ENCODE measurements at places on chromosomes 16 and 17.
A peak's percentile ranks its signal among the peaks of the same experiment; 100 is the strongest.

- DNase-seq: no peak
Observed at GRCh38 chr16:55900616-55901393, 25.6 kb upstream of the CES5A start.

- DNase-seq: peak; percentile 49
Observed at GRCh38 chr16:85056211-85056748, 28.7 kb downstream of the KIAA0513 start.

- DNase-seq: no peak
Observed at GRCh38 chr16:65663774-65664173, 541.9 kb upstream of the CDH11 start.

- no peak for DNase-seq
Observed at GRCh38 chr16:4780235-4780634, 7.9 kb downstream of the SEPTIN12 start.

- no peak for DNase-seq
Observed at GRCh38 chr17:21127509-21128077, 829 bp downstream of the DHRS7B start.

DNA sequence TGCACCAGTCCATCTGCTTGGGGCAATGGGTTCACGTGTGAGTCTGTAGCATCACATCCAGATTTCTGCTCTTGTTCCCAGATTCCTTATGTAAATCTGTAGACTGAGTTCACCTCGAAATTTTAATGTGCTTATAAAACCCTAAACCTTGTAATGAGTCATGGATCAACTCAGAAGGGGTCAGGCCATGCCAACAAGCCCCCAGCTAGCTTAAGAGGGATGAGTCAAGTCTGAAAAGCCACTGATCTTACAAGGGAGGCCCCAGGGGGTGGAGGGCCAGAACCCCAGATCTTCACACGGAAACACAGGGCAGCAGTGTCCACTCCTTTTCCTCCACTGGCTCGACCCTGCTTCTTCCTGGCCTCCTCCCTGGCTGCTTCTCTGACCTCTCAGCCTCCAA is 399.1 kb upstream of the CDH5 start:
- no peak for DNase-seq

DNA sequence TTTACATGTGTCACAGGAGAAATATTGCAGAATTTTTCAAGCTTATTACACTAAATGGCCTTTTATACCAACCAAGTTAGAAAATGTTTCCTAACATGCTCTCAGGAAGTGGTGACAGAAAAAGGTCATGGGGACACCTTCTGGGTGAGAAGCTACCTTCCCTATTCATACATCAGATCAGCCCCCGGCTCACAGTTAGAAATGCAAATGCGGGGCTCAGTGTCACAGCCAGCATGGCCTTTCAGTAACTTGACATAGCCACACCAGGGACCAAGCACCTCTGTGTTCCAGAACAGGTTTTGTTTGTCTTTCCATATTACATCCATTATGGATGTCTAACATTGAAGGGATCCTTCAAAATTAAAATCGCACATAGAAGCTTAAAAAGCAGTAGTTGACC is 59.5 kb downstream of the CHD9NB start:
- DNase-seq: no peak

- DNase-seq: no peak
Observed at GRCh38 chr16:10090816-10091215, 91.4 kb downstream of the GRIN2A start.

- DNase-seq: no peak
Observed at GRCh38 chr17:6491071-6491700, 46.9 kb downstream of the PIMREG start.

- no peak for DNase-seq
Observed at GRCh38 chr17:31486351-31487062, 95.0 kb downstream of the RAB11FIP4 start.

- peak; percentile 92 for DNase-seq
Observed at GRCh38 chr17:8176197-8176940, at the start of gene TMEM107. TSS of gene TMEM107 (minus strand) at chr17:8176380. CDS start at chr17:8176286, 94 bp downstream.

DNA sequence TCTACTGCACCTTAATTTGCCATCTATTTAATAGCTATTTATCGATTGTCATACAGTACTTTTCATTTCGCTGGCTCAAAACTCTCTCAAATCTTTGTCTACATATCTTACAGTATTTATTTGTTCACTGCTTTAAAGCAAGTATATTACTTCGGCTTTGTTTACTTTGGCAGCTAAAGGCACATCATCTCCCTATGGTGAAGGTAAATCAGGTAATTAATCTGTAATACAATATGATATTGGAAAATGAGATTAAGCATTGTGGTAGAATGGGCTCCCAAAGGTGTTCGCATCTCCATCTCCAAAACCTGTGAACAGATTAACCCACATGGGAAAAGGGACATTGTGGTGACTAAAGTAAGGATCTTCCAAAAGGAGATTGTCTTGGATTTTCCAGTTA is 6.5 kb downstream of the TMEM170A start:
- DNase-seq: no peak

DNA sequence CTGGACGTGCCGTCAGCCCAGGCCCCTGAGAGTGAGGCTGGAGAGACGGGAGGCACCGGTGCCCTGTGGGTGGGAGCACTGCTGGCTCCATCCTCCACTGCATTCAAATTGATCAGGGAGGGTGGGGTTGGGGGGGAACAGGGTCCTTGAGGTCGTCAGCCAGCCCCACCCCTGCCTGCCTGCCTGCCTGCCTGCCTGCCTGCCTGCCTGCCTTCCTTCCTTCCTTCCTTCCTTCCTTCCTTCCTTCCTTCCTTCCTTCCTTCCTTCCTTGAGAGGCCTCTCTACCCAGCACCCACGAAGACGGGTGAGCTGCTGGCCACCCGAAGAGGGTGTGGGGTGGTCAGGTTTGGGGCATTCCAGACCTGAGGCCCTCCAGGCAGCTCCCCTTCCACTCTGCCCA is 16.0 kb downstream of the BAHCC1 start:
- DNase-seq: no peak

DNA sequence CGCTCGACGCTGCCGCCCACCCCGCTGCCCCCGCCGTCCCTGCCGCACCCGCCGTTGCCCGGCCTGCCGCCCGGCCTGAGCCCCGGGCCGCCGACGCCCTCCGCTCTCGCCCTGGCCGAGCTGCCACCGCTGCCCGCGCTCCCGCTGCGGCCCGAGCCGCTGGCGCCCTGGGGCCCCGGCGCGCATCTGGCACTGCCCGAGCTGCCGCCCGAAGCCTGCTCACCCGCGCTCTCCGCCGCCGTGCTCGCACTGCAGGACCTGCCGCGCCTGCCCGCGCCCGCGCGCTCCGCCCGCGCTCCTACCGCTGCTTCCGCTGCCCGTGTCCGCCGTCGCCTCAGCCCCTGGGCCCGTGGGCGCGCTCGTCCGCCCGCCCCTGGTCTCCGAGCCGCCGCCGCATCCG is 8.4 kb upstream of the CLDN9 start:
- no peak for DNase-seq

DNA sequence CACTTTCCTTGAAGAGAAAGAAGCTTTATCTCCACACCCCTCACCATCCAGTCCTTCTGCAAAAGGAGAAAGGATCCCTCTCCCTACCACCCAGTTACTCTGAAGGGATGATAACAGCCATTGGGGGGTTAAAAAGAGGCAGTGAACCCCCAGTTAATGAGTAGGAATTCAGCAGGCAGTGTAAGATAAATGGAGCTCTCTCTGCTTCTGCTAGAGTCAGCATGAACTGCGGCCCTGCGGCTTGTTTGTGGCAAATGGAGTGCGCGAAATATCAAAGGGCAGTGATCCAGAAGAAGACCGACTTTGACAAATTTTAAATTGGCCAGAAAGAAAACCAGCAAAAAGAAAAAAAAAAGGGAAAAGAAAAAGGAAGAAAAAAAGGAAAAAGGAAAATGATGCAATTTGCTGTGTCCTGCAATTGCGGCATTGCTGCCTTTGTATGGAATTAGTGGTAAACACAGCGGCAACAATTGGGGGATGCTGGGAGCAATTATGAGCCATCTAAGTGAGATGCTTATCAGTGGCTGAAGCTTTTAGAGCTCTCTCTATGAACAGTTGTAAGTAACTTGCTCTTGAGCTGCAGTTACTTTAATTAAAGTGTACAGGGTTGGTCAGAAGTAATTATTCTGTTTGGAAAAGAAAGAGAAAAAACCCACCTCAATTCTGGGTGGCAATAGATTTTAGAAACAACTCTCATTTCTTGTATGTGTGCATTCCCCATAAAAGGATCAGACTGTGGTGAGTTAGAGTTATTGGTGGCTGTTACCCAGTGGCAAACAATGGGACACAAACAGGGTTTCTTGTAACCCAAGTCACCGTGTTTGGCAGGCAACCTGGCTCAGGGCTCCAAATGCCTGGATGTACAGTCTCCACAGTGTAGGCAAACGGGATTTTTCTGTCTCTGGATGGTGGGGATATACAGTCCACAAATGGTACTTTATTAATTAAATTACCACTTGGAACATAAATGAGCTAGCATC is 161.3 kb downstream of the AATF start:
- DNase-seq: no peak

DNA sequence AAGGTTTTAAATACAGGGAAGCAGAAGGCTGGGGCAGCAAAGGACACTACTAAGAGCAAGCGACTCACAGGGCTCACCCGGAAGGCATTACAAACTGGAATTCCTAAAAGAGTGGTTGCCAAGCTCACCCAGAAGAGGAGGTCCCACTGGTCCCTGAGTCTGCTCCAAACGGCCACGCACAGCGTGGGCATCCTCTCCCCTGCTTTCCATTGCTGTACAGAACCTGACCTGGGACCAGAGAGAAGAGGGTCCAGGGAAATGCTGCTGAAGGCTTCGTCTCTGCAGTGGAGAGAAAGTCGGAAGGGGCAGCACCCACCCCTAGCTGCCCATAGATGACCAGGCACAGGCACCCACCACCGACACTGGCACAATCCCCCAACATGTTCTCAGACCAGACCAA is 67.2 kb downstream of the ADCY9 start:
- no peak for DNase-seq

DNA sequence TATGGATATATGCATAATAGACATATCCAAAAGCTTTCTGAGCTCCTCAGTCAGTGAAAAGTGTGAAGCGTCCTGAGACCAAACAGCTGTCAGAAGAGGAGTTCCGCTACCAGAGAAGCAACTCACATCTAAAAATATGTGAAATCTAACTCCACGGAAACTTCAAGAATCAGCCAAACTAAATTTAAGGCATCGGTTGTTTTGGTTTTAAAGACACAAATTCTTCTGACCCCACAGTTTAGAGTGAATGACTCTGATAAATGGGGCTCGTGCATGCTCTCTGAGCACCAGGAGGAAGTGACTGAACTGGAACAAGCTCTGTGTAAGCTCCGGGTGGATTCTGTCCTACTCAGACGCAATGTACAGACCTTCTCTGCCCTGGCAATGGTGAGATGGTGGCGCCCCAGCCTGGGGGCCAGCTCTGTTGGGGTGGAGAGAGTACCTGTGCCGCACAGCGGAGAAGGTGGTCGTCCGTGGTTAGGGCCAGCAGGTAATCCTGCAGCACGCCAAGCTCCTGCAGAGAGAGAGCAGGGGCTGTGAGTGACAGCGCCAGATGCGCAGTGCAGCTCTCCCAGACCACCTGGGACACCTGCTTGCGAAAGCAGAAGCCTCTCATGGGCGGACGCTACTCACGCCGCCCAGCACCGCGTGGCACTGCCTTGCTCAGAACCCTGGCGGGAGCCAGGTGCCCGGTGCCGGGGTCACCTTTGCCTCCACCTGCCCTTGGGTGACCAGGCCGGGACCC is 44.4 kb upstream of the ATP2A3 start:
- no peak for DNase-seq

- no peak for DNase-seq
Observed at GRCh38 chr16:73015612-73016487, 32.1 kb downstream of the ZFHX3 start.

- DNase-seq: peak; percentile 61
Observed at GRCh38 chr16:57795431-57795878, 6.8 kb downstream of the KIFC3 start.

GRCh38 chr17:67718325-67718941 is 697 bp downstream of the NOL11 start:
- DNase-seq: no peak

GRCh38 chr17:76191896-76192295 is 48.4 kb downstream of the RNF157 start:
- no peak for DNase-seq

- DNase-seq: no peak
Observed at GRCh38 chr16:53711390-53711789, 7.4 kb downstream of the FTO start.

GRCh38 chr16:17224879-17225281 is 245.9 kb downstream of the XYLT1 start:
- DNase-seq: no peak

- peak; percentile 89 for DNase-seq
Observed at GRCh38 chr17:42895185-42895555, 5.4 kb upstream of the G6PC1 start.

GRCh38 chr16:57377080-57377841 is 5.0 kb downstream of the CX3CL1 start:
- DNase-seq: no peak

DNA sequence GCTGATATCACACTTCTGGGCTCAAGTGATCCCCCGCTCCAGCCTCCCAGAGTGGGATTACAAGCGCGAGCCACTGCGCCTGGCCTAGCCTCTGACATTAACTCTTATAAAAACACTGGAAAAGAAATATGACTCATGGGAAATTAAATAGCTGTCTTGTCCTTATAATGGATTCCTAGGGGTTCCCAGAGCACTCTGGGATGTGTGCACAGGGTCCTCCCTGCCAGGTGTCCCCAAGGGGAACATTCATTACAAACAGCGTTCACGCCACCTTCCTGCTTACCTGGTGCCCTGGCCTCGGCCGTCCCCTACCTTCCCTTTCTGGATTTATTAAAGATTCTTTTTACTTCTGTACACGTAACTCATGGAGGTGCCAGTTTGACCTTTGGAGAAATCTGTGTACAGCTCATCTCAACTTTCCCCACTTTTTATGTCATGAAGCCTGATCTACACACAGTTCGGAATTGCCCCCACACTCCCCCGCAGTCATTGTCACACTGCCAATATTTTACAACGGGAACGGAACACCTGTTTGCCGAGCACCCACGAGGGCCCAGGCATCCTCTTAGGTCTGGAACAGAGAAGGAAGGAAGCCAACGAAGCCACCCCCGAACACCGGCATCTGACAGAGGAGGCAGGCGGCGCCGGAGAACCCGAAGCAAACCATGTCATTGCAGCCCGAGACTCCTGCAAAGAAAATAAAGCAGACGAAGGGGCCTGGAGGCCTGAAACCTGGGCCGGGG is 39.7 kb upstream of the MEAK7 start:
- no peak for DNase-seq

GRCh38 chr16:65121870-65122723 is at the start of gene CDH11:
TSS of gene CDH11 (minus strand) at chr16:65122063. CDS start at chr16:65004869, 117,194 bp downstream.
- peak; percentile 96 for DNase-seq

- no peak for DNase-seq
Observed at GRCh38 chr16:31875928-31876547, 2.4 kb downstream of the ZNF267 start.

GRCh38 chr17:16573466-16573865 is 4.5 kb upstream of the ZNF287 start:
- no peak for DNase-seq

DNA sequence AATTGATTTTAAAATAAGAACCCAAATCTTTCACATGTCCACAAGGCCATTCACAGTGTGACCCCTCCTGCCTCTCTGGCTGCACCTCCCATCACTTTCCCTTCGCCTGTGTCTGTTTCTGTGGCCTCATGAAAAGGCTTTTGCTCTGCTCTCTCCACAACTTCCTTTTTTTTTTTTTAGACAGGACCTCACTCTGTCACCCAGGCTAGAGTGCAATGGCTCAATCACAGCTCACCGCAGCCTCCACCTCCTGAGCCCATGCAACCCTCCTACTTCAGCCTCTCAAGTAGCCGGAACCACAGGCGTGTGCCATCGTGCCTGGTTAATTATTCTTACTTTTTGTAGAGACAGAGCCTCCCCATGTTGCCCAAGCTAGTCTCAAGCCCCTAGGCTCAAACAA is 197.1 kb downstream of the ABCC12 start:
- no peak for DNase-seq

GRCh38 chr17:12302711-12303110 is 282.0 kb downstream of the MAP2K4 start:
- no peak for DNase-seq

All from cardiac muscle cell (in vitro differentiated cells and primary cell).